Stimulated activated CD8-positive, alpha-beta memory T cell treated with anti-CD3 and anti-CD28 coated beads, Interleukin-4, amount 100 ng/mL, for 4 hours (primary cell): ENCODE measurements at places on chromosomes 2 and 18.

- no peak for DNase-seq
Observed at GRCh38 chr2:72117718-72118117, 29.9 kb downstream of the CYP26B1 start.

DNA sequence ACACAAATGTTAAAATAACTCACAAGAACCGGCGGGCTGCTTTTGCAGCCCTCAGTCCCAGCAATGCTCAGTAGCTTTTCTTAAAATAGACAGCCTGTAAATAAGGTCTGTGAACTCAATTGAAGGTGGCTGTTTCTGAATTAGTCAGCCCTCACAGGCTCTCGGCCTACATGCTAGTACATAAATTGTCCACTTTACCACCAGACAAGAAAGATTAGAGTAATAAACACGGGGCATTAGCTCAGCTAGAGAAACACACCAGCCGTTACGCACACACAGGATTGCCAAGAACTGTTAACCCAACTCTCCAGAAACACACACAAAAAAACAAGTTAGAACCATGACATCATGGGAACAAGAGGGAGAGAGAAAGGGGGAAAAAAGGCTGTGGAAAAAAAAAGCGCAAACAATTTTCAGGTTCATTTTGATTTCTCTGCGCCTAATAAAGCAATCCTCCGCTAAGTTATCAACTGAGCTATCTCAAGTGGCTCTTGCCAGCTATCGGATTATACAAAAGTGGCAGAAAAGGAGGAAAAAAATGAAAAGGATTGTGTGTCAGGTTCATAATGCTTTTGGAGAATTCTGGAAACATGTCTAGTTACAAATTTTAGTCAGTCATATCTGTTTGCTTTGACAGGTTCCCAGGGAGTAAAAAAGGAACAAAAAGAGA is 89.1 kb downstream of the ZEB2 start:
- no peak for DNase-seq

- no peak for DNase-seq
Observed at GRCh38 chr18:49756671-49757362, 56.5 kb downstream of the ACAA2 start.

GRCh38 chr2:64108666-64109241 is 35.5 kb downstream of the PELI1 start:
- DNase-seq: no peak

DNA sequence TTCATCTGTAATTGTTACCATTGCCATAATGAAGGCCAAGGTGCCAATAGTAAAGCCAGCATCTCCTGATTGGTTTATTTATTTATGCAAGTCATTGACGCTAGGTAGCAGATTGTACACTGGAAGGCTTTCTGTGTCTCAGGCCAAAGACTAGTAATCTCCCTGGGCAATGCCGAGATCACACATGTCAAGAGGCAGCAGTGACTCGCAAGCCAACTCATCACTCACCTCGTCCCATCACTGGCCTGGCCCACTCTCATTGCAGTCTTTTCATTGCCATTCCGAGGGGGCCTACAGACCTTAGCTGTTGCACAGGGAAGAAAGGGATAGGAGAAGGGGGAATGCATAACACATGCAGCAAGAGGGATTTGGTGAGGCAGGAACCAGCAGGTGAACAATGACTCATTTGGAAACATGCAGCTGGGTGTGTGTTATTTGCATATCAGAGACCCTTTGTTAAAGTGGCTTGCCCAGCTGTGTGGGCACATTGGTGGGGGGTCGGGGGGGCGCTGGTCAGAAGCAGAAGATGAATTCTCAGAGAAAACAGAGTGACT is 448.7 kb upstream of the HNRNPA3 start:
- no peak for DNase-seq

- no peak for DNase-seq
Observed at GRCh38 chr18:2636126-2636631, 19.3 kb upstream of the SMCHD1 start.

- no peak for DNase-seq
Observed at GRCh38 chr2:111116011-111116746, 4.5 kb upstream of the BCL2L11 start.

- DNase-seq: no peak
Observed at GRCh38 chr2:235513984-235514626, 20.3 kb downstream of the AGAP1 start.

GRCh38 chr2:86485103-86485502 is 43.9 kb downstream of the KDM3A start:
- no peak for DNase-seq

DNA sequence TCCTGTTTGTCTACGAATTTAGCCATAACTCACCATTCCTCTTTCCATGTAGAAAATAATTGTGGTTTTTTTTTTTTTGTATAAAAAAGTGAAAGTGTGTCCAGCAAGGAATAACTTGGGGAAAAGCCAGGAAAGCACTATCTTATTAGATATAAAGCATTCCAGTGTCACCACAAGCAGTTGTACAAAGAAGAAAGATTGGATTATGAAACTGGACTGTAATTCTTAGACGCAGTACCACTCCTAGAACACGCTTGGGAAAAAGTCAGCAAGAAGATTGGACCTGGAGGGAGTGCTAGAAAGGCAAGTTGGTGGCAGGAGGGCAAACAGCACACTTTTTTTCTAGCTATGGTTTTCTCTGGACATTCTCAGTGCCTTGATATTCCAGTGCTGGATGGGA is 186.7 kb downstream of the PARD3B start:
- DNase-seq: no peak

GRCh38 chr2:159728629-159729028 is 16.3 kb downstream of the MARCHF7 start:
- DNase-seq: no peak

- no peak for DNase-seq
Observed at GRCh38 chr2:46435796-46436360, 43.5 kb upstream of the TMEM247 start.

DNA sequence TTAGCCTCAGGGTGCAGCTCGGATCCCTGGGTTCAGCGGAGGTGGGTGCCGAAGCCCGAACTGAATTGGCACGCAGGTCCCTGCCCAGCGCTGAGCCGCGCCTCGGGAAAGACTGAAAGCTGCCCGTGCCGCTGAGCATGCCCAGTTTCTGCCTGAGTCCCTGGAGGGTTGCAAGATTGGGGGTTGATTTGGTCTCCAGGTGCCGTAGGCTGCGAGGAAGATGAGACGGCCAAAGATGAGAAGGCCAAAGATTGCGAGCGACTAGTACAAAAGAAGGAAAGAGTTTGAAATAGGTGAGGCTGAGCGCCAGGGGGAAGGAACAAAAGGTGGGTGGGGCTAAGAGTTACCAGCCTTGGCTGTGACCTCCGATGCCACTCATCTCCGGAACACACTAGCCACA is 852 bp upstream of the KCNH7 start:
- DNase-seq: no peak

GRCh38 chr2:145729993-145730770 is 1210.3 kb upstream of the ZEB2 start:
- DNase-seq: no peak

DNA sequence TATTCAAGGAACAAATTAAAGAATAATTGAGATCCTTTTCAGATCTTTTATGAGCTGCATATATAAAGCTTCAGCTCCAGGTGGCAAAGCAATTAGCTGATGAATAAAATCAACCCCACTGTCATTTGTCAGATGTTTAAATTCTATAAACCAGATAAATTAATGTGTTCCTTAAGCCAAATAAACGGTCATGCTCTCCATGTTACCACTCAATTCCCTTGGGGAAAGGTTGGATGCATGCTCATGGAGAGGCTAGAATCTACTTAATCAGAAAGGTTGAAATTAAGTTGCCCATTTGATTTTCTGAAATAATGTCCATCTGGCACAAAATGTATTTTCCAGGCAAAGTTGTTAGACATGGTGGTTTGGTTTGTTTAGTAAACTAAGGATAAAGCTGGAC is 282.5 kb upstream of the SPRED2 start:
- no peak for DNase-seq

GRCh38 chr2:82314836-82315472 is 2010.4 kb upstream of the LRRTM1 start:
- DNase-seq: no peak

- DNase-seq: no peak
Observed at GRCh38 chr2:42133771-42134195, 35.4 kb upstream of the EML4 start.

DNA sequence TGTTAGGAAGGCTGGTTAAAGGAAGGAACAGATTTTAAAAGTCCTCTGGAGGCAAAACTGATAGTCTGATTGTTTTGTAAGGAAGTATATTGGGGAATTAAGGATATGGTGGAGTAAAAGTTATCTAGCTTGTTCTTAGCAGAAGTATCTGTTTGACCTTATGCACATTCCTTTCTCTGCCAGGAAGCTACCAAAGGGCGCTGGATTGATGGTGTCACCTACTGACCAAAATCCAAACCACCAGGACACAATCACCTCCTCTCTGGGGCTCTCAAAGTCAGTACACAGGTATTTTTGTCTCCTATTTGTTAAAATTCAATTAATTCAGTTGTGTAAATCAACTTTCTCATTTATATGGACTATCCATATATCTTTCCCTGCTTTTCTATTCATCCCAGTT is 484.5 kb downstream of the NUP35 start:
- DNase-seq: no peak

GRCh38 chr2:109537565-109538222 is 76.1 kb downstream of the SEPTIN10 start:
- no peak for DNase-seq

- DNase-seq: no peak
Observed at GRCh38 chr2:190526105-190526750, 8.3 kb downstream of the NEMP2 start.

GRCh38 chr2:164898475-164898874 is 56.9 kb downstream of the SLC38A11 start:
- DNase-seq: no peak

DNA sequence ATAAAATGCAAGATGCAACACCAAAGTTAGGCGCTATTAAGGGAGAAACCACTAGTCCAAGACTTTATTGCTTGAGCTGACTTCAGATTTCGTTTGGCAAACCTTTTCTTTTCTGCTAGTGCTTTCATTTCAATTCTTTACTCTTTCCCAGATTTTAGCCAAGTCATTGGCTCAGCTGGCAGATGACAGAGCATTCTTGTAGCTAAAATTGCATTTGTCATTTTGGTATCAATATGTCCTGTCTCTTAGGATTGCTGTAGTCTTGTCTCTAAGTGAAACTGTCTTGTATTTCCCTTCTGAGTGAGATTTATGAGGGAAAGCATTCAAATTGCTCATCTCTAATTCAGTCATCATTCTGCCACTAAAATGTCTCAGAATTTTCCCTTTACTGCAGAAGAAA is 335.1 kb downstream of the METTL4 start:
- no peak for DNase-seq

DNA sequence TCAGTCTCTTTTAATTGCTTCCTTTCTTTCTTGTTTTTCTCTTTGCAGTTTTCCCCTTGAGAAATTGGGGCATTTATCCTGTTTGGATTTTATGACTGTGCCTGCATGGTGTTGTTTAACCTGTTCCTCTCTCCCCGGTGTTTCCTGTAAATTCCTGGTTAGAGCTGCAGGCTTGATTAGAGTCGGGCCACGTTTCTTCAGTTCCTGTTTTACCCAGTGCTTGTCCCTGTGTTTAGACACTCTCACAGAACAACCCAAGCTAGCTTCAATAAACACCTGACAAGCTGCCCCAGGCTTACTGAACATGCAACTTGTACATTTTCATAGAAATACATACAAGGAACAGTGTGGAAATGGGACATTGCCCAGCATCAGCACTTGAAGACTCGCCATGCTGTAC is 53.9 kb downstream of the NGEF start:
- DNase-seq: no peak

- DNase-seq: no peak
Observed at GRCh38 chr18:6712401-6712800, 17.1 kb upstream of the ARHGAP28 start.

DNA sequence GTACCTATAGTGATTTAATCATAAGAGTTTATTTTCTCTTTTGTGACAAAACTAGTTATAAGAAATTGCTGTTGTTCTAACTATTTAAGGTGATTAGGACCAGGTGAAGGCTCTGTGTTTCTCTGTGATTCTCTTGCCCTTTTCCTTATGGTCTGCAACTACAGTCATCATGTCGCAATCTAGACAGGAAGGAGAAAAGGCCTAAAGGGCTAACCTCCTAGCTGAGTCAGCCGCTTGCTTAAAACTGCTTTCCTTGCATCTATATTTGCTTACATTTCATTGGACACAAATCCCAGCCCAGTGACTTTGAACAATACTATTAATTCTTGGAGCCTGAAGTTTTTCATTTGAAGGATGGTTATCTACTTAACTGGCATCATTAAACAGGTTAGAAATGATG is 93.1 kb downstream of the PIK3C3 start:
- no peak for DNase-seq

DNA sequence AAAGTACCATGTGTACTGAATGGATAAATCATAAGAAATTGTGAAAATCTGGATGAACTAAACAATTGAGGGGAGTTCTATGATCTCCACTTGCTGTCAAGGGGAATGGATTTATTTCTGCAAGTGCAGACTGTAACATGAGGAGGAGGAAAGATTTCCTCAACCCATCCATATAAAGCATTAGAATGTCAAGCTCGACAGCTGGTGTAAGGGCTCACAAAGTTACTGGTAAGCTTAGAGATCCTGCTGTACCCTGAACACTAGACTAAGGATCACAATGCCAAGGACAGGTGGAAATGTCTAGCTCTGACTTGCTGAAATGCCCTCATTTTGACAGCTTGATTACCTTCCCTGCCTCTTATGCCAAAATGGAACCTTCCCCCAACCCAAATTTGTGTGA is 125.3 kb downstream of the TCF4 start:
- no peak for DNase-seq

DNA sequence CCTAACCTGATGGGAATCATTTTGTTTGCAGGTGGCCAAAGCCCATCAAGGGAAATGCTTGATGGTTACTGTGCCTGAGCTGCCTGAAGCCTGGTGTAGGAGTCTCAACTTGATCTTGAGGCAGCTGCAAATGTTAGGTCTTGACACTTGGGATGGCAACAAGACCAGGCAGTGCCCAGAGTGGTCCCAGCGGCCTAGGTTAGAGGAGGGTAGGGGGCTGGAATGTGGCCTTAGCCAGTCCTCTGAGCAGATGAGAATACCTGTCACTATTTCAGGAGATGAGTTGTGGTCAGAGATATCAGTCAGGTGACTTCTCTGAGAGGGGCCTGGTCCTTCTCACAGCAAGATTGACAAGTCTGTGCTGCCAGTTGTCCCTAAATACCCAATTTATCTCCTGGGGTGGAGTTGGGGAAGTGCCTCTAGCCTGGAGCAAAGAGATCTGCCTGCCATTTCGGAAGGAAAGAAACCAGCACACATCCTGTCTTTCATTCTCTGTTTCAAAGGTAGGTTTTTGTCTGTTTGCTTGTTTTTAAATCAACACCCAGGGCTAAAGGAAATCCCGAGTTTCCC is 13.4 kb downstream of the SPTBN1 start:
- no peak for DNase-seq

DNA sequence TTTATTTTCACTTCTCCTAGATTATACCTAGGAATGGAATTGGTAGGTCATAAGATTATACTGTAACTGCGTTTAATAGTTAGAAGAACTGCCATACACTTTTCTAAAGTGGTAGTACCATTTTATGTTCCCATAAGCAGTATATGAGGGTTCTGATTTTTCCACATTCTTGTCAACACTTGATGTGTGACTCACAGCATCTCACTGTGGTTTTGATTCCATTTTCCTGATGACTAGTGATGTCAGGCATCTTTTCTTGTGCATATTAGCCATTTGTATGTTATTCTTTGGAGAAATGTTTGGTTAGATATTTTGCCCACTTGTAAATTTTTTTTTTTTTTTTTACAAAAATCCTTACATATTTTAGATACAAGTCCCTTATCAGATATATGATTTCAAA is 2.3 kb downstream of the DCAF17 start:
- DNase-seq: no peak
